ENCODE measurements at places on chromosomes 2 and 18.

DNA sequence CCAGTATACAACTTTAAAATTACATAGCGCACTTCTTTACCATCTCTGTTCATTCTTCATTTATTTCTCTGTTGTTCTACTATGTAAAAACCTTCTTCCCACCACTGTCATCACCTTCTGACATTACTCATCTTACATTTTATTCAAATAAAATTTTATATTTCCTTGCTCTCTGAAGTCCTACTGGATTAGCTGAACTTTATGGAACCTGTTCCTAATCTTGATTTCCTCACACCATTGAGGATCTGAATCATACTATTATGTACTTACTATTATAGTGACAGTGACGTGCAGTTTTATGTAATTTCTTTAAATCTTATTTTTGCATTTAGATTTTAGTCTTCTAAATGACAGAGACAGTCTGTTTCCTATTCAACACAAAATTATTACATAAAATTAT lies 98.3 kb downstream of the DYNAP start:
- no peak for DNase-seq

DNA sequence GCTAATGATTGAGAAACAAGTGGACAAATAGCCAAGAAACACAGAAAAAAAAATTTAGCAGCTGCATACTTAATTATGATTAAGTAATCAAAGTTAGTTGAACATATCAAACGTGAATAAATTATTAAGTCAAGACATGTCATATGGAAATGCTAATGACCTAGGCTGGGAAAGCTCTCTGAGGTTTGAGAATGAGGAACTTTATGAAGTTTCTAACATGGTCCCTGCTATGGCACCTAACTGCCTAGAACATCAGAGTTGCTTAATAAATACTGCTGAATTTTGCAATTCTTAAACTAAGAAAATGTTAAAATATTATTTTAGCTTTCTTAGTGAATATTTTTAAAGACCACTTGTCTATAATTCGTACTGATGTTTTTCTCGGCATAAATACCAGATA lies 99.8 kb downstream of the AFF3 start:
- DNase-seq, result no peak

DNA sequence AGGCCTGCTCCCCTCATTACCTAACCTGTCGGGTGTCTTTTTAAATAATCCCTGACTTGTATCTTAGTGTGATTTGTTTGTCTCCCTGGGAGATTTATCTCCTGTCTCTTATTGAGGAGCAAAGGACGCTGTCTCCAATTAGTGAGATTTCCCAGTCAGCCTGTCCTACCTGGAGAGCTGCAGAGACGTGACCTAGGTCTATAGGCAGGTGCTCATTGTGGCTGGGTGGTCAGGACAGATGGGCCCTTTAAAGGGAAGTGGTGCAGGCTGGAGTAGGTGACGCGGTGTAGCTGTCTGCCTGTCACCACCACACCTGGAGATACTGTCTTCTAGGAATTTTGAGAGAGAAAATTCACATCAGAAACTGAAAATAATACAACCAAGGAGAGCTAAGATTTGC lies 28.0 kb downstream of the PLB1 start:
- DNase-seq, result no peak

- DNase-seq, result peak; percentile 94
Measured at GRCh38 chr2:237483018-237483731, 3.9 kb upstream of the MLPH start.

DNA sequence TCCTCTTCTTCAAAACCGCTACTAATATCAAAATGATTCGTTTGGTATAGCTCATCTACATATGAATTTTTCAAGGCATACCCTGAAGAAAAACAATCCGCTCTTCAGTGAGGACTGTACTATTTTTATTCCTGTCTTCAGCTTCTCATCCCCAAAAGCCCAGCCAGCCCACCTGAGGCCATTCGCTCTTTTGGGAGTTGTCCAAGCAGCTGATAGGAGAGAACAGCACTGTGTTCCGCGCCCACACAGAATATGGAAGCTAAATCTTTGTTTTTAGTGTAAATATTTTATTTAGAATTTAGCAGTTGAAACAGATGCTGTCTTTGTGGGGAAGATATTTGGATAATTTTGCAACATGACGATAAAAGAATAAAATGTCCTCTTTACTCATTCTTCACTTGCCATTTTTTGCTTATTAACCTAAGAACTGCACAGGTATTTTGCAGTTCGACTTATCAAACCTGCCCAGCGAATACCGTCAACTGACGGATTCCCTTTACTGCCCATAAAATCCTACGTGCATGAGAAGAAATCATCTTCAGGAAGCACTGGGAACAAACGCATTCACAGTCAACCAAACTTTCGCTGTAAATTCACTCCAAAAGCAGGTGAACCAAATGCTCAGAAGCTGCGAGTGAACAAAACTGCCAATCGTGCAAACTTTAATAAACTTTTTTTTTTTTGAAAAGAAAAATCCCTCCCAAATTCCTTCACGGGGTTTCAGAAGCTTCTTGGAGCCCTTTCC lies 3.4 kb downstream of the ZNF521 start:
- no peak for DNase-seq

DNA sequence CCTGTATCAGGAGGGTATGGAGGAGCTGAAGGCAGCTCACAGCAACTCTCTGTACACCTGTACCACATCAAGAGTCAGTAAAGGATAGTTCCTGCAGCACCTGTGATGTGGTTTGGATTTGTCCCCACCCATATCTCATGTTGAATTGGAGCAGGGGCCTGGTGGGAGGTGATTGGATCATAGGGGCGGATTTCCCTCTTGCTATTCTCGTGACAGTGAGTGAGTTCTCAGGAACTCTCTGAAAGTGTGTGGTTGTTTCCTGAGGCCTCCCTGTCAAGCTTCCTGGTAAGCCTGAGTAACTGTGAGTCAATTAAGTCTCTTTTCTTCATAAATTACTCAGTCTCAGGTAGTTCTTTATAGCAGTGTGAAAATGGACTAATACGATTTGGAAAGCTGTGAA lies 28.9 kb downstream of the OSBPL1A start:
- DNase-seq, result no peak

DNA sequence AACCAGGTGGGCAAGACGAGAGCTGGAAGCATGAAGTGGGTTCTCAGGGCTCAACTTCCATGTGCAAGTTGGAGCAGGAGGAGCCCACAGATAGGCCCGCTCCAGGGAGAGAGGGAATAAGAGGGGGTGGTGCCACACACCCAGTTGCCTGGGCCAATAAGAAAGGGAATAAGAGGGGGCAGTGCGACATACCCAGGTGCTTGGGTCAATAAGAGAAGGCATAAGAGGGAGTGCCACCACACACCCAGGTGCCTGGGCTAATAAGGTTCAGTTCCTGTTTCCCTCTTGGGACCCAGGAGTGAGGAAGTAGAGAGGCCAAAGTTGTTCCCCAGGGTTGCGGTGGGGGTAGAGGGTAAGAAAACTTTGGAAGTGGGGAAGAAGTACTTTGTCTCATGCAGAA lies 127.5 kb downstream of the LAMA3 start:
- DNase-seq, result no peak

GRCh38 chr18:72742002-72742401 lies 125.8 kb downstream of the NETO1 start:
- DNase-seq, result no peak
